ENCODE measurements at places on chromosomes 7 and 10.

DNA sequence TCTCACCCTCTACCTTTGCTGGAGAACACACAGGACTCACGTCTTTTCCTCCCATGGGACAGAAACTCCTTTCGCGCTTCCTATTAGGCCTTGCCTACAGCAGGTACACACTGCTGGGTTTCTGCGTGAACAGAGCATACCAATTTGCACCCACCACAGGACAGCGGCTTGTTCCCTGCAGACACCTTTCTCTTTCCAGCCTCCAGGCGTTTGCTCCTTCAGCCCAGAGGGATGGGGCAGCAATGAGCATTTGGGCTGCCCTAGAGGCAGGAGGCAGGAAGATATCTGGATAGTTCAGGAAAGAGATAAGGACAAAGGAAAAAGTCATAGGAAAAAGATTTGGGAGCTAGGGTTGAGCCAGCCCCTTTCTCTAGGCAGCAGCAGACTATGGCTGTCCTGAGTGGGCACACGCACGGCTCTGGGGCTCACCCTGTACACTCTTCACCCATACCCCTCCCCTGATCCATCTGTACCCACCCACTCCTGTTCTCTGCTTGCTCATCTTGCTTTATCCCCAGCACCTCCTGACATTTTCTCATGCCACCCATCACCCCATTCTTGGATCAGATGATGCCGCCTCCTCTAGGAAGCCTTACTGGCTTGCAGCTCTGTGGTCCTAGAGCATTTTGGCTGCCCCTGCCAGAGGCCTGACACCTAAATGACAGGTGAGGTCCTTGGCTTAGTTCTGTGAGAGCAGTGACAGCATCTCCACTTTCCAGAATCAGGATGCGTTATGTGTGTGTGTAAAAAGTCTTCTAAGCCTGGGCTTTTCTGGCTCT is 40.7 kb upstream of the SPDYE3 start:
- DNase-seq = no peak

DNA sequence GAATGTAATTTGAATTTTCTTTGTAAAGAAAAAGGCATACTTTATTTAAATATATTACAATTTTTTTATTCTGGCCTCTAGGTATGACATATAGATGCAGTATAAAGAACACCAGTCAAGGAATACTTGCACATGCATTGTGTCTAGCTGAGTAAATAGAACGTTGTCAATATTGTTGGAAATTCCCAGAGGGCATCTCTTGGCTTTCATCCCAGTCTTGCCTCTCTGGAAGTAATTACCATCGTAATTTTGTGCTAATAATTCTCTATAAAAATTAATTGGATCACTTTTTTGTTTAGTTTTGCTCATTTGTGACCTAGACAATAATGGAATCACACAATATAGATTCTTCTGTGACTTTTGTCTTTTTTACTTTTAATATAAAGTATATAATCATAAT is 1052.3 kb upstream of the CELF2 start:
- DNase-seq = no peak

- no peak for DNase-seq
Measured at GRCh38 chr7:144454256-144455039, 51.0 kb upstream of the NOBOX start.

GRCh38 chr7:155455776-155456737 is 1.9 kb upstream of the EN2 start:
- no peak for DNase-seq

- no peak for DNase-seq
Measured at GRCh38 chr7:103592844-103593243, 146.8 kb upstream of the SLC26A5 start.

DNA sequence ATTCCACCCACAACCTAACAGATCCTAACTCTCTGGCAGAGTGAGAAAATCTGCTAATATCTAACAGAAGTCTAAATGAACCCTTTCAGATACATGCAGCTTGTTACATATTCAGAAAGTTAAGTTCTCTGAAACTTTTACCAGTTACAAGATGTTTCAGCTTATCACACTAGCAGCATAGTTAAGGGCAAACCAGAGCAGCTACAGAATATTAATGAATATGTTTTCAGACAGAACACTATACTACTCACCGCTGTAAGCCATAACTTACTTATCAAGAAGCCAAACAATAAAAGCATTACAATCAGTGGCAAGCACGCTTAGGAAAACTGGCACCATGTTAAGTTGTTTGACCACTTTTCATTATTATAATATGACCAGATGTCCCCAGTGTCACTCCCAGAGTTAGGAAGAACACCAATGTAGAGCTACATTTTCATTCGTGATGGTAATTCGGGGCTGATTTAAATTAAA is 2.7 kb downstream of the ITGB1 start:
- DNase-seq = no peak

GRCh38 chr7:151694828-151695580 is 175.3 kb upstream of the RHEB start:
- DNase-seq = no peak

DNA sequence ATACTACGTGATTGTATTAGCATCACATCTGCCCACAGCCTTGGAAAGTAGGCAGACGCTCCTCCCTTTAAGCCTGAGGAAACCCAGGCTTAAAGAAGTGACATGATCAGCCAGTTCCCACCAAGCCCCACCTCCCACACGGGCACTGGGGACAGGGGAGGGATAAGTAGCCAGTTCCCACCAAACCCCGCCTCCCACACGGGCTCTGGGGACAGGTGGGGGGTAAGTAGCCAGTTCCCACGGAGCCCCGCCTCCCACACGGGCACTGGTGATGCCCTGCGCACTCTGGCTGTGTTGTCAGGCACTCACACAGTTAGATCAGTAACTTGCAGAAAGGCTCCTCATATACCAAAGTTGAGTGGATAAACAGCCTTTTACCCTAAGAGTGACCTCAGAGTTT is 606.8 kb downstream of the PTPRN2 start:
- no peak for DNase-seq

GRCh38 chr10:4820804-4821401 is 5.1 kb upstream of the AKR1E2 start:
- no peak for DNase-seq

- no peak for DNase-seq
Measured at GRCh38 chr7:70374772-70375533, 757.0 kb upstream of the GALNT17 start.

DNA sequence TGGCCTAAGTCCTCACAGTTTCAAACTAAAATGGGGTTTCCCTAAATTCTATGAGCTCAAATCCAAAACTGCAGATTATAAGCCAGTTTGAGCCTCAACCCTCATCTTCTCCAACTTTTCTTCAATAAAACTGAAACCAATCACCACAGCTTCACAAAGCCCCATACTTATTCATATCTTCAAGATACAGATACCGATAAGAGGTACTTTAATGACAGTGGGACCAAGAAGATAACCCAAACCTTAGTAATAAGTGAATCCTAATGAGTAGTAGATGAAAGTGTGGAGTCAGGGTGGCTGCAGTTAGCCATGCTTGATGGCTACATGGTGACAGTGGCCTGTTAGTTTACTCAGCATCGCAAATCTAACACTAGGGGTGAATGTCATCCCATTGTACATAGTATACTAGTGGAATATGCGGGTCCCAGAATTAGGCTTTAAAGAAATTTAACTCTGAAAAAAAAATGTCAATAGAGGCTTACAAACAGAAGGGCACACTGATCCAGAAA is 395.8 kb upstream of the PHF14 start:
- DNase-seq = no peak

DNA sequence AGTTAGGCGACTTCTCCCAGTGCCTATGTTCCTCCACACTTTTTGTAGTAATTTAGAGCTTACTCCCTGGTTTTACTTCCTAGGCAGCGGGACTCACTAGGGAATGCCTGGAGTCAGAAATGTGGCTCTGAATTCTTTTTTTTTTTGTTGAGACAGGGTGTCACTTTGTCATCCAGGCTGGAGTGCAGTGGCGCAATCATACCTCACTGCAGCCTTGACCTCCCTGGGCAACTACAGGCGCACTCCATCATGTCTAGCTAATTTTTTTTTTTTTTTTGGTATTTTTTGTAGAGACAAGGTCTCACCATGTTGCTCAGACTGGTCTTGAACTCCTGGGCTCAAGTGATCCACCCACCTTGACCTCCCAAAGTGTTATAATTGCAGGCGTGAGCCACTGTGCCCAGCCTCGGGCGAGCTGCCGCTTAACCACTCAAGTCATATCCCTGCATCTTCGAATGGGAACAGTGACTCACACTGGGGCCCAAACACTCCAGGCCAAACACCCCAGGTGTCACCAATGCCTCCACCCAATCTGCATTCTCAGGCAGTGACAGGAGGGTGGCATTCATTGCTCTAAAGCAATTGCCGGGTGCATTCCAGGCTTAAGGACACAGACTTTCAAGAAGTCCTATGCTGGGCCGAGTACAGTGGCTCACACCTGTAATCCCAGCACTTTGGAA is 19.6 kb downstream of the RGS10 start:
- no peak for DNase-seq

DNA sequence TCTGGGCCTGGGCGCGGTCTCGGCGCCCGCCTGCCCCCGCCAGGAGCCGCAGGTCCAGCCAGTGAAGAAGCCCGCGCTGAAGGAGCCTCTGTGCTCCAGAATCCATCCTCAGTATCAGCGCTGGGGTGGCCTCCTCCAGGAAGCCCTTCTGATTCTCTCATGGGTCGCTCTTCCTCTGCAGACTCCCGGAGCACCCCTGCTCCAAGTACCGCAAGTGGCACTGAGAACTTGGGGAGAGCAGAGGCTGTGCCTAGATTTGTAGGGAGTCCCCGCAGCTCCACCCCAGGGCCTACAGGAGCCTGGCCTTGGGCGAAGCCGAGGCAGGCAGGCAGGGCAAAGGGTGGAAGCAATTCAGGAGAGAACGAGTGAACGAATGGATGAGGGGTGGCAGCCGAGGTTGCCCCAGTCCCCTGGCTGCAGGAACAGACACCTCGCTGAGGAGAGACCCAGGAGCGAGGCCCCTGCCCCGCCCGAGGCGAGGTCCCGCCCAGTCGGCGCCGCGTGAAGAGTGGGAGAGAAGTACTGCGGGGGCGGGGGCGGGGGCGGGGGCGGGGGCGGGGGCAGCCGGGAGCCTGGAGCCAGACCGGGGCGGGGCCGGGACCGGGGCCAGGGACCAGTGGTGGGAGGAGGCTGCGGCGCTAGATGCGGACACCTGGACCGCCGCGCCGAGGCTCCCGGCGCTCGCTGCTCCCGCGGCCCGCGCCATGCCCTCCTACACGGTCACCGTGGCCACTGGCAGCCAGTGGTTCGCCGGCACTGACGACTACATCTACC is at the start of gene ALOX5:
Gene ALOX5 (plus strand): TSS at position 641 of the 774 bp plus-strand sequence. CDS start 64 bp downstream, at position 705.
- peak; percentile 15 for DNase-seq

- no peak for DNase-seq
Measured at GRCh38 chr7:2393706-2394105, 9.7 kb upstream of the CHST12 start.

DNA sequence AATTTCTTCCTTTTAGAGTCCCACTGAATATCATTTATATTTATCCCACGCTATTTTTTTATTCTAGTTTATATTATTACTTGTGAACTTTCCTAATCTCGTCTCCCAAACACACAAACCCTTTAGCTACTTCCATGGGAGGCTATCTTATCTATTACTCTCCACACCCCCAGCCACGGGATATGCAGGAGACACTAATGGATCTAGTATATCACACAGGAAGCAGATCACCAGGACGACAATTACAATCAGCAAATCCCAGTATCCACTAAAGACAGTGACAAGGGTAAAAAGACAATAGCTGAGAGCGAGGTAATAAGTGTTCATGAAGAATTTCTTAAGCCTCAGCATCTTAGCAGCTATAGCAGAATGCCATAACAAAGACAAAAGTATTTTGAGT is 3.8 kb upstream of the AKR1E2 start:
- no peak for DNase-seq

Measured in stimulated activated CD8-positive, alpha-beta memory T cell treated with anti-CD3 and anti-CD28 coated beads, Interleukin-4, amount 100 ng/mL, for 1 hour (primary cell).